ENCODE measurements at places on chromosomes 2 and 18.

GRCh38 chr2:235467588-235467987 lies 26.3 kb upstream of the AGAP1 start:
- no peak for DNase-seq

DNA sequence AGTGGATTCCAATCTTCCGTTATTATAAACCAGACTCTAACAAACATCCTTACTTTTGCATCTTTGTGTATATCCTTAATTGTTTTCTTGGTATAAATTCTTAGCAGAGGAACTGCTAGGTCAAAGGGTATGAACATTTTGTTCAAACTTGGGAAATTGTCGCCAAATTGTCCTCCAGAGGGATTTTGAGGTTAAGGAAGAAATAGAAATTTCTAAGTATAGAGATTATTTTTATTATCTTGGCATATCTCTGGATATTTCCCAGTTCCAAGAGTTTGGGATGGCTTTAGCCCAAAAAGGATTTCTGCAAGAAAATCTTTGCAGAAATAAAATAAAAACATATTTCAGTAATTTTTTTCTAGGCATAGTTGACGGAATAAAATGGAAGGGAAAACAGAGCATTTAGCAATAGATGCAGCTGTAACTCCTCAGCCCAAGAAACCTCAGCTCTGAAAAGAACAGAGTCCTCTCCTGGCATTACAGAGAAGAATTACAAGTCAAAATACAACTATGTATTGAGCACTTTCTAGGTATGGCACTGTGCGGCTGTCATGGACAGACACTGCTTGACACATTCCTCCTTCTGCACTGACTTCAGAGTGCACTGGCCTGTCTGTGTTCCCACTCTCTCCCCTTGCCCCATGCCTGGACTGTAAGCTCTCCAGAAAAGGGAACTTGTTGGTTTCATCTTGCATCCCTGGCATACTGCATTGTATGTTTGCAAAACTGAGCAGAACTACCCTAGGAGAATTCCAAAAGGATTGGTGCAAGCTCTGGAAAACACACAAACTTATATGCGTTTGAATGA lies 117.3 kb upstream of the STON1 start:
- DNase-seq, result no peak

- no peak for DNase-seq
Observed at GRCh38 chr2:85737481-85737880, 16.3 kb upstream of the ATOH8 start.

DNA sequence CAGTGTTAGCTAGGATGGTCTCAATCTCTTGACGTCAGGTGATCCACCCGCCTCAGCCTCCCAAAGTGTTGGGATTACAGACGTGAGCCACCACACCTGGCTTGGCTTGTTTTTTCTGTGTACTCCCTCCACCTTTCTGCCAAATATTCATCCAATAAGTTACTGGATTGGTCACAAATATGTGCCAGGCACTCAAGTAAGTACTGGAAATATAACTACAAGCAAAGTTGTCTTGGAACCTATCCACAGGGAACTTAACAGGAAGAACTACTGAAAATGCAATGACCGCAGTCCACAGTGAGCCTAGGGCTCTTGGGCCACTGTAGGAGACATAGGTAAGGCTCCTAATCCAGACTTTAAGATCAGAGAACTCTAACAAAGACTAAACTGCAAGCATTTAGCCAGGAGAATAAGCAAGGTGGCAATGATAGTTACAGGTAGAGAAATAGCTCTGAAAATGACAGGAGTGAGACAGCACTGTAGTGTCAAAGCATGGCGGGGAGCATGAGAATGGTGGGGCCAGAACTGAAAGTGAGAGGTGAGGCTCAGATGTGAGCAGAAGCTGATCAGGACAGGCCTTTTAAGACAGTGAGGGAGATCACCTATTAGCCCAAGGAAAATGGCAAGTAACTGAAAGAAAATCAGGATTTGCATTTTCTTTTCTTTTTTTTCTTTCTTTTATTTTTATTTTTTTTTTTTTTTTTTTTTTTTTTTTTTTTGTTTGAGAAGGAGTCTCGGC lies 252.1 kb downstream of the RBM43 start:
- no peak for DNase-seq

GRCh38 chr2:54149638-54150441 lies 34.4 kb downstream of the ACYP2 start:
- DNase-seq, result no peak

GRCh38 chr2:172735582-172736423 lies at the start of gene RAPGEF4:
TSS of gene RAPGEF4 (plus strand) at chr2:172735845. CDS start at chr2:172735984, 139 bp downstream.
- no peak for DNase-seq

- DNase-seq, result no peak
Observed at GRCh38 chr18:51861046-51861445, 479.0 kb upstream of the DCC start.

- DNase-seq, result no peak
Observed at GRCh38 chr2:70990216-70990615, 4.5 kb downstream of the TEX261 start.

GRCh38 chr2:56288838-56289580 lies 105.2 kb downstream of the CCDC85A start:
- no peak for DNase-seq

GRCh38 chr18:68604256-68604655 lies 110.7 kb downstream of the TMX3 start:
- no peak for DNase-seq

- no peak for DNase-seq
Observed at GRCh38 chr2:16538707-16539106, 126.9 kb downstream of the CYRIA start.

GRCh38 chr2:180848393-180848792 lies 132.0 kb upstream of the UBE2E3 start:
- no peak for DNase-seq

DNA sequence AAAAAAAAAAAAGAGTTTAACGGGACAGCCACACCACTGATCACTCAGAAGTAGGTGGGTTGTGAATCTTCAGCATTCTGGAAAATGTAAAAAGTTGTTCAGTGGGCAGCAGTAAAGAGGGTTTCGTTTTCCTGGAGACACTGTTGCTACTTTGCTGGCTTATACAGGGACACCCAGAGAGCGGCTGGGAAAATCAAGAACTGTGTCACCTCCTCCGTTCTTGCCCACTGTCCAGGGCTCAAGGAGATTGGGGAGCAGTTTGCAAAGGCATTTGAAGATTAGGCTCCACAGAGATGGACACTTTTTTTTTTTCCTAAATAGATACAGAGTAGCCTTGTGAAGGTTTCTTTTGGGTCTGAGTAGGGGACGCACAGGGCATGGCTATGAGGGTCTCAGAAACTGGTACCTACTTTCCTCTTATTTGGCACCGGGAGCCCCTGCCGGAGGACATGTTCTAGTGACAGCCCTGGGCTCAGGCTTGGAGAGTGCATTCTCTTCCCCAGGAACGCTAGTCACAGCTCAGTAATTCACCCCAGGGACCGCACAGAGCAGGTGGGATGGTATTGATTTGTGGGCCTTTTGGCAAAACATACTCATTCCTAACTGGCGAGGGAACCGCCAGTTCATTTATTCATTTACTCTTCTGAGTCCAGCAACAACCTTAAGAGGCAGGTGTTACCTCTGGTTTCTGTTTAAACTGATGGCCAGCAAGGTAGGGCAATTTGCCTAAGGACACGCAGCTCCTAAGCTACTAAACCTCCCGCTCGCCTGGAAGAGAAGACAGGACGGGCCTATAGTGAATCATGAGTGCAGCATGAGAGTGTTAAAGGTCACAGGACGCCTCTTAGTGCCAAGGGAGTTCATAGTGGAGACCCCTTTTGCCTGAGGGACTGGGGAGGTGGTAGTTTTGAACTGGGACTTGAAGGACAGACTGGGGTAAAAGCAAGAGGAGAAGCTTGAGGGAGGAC lies 53.1 kb downstream of the HPCAL1 start:
- no peak for DNase-seq

DNA sequence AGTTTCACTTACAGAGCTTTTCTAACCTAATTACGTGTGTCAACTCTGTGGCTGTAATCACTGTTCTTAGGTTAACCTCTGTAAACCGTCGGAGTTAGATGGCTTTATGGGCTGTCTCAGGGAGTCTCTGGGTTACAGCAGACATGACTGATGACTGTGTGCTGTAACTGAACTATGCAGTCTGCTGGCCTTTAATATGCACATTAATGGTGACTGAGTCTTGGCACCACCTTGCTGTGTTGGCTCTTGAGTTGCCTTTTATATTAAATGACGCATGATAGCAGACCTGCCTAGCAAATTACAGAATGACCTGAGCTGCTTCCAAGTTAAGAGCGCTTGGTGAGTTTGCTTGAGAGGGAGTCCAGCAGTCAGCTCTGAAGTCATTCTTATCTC lies 90.1 kb downstream of the ACKR3 start:
- no peak for DNase-seq

- no peak for DNase-seq
Observed at GRCh38 chr2:176103194-176103593, 3.6 kb downstream of the HOXD12 start.

DNA sequence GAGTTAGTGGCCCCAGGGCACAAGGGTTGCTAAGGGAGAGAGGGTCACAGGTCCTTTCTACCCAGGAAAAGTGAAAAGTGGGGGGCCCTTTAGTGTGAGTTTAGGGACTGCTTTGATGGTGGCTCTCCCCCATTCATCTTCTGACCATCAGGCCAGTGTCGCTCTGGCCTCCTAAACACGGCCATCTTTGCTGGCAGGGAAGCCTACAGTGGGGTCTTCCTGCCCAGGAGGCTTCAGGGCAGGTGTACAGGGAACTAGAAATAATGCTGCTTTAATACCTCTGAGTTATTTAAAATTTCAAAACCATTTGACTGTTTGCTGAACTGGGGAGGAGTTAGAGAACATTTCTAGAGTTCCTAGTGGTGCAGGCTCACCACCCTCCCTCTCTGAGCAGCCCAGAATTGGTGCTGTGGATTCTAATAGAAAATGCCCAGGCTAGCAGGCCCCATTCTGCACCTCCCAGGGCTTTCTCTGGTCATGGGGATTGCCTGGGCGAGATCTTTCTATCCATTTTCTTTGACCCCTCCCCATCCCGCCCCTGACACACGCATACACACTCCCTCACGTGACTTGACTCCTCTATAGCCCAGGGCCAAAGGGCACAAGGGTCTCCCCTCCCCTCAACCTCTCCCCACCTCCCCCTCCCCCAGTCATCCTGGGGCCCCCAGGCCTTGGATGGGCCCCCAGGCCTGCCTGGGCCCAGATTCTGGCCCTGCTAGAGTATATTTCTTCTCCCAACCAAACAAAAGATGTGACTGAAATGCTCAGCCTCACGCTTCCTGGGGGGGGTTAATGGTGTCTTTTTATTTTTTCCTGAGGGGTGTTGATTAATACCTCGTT lies 3.1 kb downstream of the PKDCC start:
- DNase-seq, result no peak

- DNase-seq, result no peak
Observed at GRCh38 chr2:25851740-25852503, 26.4 kb downstream of the ASXL2 start.
